Activated gamma-delta T cell treated with Interleukin-2 at 50 U/mL for 16 hours (primary cell): ENCODE measurements at places on chromosomes 1 and 21.
A peak's percentile ranks its signal among the peaks of the same experiment; 100 is the strongest.

GRCh38 chr1:214719207-214719606 lies 116.2 kb downstream of the CENPF start:
- DNase-seq = no peak

GRCh38 chr1:29451368-29451892 lies 215.1 kb downstream of the PTPRU start:
- DNase-seq = no peak

DNA sequence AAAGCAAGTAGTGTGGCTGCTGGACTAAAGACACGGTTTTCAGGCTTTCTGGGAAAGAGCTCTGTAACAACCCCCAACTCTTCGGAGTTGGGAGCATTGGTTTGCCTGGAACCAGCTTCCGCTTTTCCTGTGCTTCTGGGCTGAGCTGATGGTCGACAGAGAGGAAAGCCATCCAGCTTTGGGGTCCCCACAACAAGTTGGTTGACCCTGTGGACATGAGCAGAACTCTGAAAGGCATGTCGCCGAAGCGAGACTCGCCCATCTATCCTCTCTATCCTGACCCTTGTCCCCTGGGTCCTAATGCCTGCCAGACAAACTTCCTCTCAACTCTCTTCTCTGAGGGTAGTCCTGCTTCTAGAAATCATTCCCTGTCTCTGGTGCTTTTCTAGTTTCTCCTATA lies 31.9 kb upstream of the FCGR2A start:
- no peak for DNase-seq

DNA sequence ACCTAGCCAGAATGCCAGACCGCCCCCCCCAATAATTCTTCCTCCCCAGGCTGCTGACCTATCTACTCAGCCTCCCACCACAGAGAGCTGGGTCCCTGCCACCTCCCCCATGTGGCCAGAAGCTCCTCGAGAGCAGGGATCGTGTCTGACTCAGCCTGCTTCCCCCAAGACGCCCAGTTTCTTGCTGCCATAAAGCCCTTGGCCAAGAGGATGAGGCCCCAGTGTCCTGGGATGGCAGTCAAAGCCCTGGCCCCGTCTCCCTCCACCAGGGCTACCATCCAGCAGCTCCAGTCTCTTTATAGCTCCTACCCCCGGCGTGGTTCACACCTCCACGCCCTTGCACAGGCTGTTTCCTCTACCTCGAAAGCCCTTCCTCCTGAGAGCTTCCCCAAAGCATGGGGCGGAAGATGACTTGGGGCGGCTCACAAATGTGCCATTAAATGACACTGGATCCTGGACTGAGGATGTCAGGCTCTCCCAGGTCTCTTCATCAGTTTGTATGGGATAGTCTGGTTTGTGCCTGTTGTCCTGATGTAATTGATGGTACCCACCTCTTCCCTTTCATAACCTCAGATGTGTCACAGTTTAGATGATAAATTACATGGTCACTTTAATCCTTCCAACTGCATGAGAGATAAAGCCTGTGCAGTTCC lies 13.2 kb downstream of the ADGRB2 start:
- peak; percentile 50 for DNase-seq

DNA sequence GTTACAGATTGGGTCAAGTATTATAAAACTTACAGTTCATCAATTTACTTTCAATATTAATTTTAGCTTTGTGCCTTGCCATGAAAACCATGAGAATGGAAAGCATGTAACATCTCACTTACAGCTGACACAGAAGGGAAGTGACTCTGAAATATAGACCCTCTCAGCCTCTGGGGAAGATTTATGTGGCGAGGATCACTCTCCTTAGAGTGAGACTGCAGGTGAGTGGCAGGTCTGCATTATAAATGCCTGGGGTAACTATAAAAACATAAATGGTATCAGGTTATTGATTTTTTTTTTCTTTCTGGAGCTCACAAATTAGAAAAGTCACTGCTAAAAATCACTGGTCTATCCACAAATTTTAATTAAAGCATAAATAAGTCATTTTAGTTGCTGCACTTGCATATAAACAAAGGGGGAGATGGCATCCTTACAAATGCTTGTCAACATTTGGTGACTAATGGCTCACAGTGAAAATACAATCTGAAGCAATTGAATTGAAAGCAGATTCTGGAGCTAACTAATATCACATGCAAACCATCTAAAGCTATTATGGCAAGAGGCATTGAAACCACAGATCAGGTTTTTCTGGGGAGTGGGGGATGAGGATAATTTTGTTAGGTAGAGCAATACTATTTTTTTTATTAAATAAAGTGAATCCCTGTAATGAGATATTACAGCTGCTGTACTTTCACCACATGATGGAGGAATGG lies 200.9 kb downstream of the TM2D1 start:
- no peak for DNase-seq

DNA sequence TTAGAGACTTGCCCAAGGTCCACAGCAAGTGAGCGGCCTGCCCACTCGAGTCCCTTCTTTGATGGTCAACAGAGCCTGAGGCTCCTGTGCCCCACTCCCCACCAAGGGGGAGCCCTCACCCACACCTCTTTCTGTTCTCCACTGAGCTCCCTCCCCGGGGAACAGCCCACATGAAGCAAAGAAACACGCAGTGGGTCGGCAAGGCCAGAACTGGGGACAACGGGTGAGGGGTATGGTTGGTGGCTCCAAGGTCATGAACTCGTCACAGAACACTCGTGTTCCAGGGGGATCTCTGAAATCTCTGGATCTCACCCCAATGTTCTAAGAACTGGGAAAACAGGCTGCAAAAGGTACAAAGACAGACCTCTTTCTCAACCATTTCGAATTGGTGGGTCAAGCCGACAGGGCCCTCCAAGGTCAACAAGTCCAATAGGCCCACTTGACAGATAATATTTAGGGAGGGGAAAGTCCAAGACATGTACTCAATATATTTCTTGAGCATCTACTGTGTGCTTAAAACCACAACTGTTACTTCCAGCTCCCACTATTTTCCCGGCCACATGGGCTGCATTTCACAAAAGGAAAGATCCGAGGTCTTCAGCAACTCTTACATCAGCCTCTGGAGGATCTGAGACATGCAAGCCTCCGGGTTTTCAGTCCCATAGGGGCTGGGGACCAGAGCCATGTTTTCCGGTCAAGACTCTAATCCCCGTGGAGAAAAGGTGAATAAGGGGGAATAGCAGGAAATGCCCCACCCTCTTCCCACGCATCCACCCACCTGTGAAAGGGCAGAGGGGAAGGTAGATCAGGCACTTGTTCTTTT lies 1.1 kb upstream of the RAP1GAP start:
- no peak for DNase-seq

- DNase-seq = no peak
Observed at GRCh38 chr1:221723848-221724236, 18.0 kb downstream of the DUSP10 start.

DNA sequence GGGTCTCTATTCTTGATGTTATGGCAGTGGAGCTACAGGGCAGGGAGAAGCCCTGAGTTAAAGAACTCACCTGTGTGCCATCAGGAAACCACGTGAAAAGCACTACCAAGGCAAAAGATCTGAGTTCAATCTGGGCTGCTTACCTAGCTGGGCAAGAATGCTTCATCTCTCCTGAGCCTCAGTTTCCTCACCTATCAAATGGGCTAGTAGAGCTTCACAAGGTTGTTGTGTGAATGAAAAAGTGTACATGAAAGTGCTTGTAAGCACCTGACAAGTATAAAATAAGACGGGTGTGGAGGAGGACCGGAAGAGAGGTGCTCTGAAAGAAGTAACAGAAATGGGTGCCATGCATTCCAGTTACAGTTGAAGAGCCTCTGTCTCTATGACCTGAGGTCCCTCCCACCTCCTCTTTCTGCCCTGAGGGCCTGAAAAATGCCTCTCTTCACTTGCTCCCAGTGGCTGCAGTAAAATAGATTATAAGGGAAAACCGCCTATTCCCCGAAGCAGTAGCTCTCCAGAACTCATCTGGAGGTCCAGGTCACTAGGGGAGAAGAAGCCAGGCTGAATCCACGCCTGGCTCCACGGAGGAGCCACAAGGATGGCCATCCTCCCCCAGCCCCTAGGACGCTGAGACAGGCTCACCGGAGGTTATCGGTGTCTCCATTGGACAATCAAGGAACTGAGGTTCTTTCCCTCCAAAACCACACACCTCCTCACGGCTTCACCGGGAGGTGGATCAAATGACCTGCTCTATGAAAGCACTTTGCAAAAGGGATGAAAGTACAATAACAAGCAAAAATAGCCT lies 1.4 kb downstream of the GPR161 start:
- no peak for DNase-seq
